ENCODE measurements at places on chromosomes 5 and 9.
A peak's percentile ranks its signal among the peaks of the same experiment; 100 is the strongest.

- DNase-seq: peak; percentile 61
These were observed 51.2 kb upstream of the SEMA4D start for GRCh38 chr9:89549031-89549644.

DNA sequence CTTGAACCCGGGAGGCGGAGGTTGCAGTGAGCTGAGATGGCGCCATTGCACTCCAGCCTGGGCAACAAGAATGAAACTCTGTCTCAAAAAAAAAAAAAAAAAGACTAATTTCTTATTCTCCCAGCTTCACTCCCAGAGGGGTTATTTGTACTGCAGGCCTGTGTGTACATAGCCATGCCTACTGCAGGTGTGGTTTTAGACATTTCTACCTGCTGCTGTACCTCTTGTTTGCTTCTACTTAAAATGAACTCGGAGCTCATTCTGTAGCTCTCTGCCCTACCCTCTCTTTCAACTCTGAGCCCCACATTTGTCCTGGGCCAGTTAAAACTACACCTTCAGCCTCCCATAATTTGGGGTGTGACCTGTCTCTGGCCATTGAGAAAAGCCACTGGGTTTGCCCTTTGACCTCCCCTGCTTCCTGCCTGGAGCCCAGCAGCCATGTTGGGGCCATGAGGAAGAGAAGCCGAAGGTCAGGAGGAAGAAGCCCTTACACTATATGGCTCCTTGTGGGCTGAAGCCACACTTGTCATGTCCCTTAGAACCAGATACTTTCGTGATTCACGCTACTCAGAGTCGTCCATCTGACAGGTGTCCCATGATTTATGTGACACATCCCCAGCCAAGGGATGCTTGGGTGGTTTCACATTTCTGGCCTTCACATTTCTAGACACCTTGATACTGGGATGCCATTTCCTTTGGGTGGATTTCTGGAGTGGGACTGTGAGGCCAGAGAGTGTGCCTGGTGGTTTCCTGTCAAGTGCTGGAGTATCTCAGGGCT is 9.4 kb upstream of the CARD19 start:
- DNase-seq: no peak

- DNase-seq: no peak
These were observed 13.2 kb downstream of the DOCK8 start for GRCh38 chr9:227860-228259.

DNA sequence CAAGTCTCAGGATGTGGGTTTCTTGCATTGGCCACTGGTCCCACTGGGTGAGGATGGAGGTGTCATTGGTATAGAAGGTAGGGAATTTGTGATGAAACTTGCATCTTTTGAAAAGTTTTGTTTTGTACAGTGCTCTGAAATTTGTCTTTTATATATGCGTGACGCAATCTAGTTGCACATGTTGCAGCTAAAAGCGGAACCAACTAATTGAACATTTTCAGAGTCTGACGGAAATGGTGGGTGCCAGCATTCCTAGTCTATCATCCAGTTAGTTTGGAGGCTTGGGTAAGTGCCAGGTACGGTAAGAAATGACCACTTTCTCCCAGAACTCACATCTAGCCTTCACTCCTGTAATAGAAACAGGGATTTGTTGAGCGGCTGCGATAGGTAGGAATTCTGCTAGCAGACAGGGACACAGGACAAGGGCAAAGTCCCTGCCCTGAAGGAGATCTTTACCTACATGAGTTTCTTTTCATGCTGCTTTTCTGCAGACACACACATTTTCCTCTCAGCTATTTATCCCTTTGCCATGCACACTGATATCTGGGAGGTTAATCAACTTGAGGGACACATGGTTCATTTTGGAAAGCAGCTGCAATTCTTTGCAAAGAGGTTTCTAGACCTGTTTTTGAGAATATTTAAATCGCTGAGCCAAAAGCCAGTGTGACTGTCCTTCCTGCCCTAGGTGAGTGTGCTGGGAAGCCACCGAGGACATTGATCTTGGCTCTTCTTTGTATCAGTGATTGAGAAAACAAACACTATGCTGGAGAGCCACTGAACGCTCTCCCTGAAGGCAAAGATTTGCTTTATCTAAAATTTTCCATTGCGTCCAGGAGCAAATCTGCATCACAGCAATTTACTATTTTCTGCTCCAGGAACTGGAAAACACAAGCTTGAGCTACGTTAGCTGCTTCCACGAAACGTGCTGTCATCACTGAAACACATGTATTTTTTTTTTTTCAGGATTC is 89.7 kb downstream of the DAP start:
- no peak for DNase-seq

DNA sequence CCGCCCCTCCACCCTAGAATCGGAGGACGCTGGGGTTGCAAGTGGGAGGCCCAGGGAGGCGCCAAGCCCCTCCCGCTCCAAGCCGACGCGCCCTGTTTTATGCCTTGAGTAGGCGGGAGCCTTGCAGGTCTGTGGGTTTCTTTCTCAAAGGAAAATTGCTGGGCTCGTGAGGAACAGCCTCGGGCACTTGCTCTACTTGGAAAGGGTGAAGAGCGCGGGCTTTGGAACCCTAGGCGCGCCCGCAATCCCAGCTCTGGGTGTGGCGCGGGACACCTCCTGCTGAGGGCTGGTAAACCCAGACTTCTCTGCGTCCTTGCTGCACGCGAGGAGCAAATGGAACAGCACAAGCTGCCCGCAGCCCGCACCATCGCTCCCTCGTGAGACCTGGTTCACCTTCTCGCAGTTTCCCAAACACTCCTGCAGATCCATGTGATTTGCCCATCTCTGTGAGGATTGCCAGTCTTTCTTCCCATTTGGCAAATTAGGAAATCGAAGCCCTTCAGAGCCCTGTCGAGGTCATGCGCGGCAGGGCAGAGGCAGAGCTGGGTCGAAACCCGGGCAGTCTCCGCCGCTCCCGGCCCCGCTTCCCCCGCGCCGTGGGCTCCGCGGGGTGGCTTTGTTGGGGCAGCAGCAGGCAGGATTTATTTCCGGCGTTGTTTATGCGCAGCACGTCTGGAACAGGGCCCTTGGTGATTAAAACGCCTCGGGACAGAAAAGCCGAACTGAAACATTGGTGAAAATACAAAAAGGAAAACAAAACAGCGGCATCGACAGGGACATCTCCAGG is 98.4 kb upstream of the CPLX2 start:
- no peak for DNase-seq

DNA sequence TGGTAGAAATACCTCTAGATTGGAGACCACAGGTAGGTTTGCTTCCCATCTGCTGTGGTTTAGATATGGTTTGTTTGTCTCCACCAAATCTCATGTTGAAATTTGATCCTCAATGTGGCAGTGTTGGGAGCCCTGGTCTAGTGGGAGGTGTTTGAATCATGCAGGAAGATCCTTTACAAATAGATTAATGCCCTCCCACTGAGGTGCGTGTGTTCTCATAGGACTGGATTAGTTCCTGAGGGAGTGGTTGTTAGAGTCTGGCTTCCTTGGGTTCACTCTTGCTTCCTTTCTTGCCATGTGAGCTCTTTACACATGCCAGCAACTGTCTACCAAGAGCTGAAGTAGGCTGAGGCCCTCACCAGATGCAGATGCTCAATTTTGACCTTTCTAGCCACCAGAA is 391.1 kb upstream of the GRIA1 start:
- DNase-seq: no peak

Measured in NCI-H1694 treated with DMSO at 0.1 percent for 48 hours (cell line).